ENCODE measurements at places on chromosomes 13 and 19.

- no peak for DNase-seq
Measured at GRCh38 chr19:10329555-10329954, 3.8 kb downstream of the RAVER1 start.

DNA sequence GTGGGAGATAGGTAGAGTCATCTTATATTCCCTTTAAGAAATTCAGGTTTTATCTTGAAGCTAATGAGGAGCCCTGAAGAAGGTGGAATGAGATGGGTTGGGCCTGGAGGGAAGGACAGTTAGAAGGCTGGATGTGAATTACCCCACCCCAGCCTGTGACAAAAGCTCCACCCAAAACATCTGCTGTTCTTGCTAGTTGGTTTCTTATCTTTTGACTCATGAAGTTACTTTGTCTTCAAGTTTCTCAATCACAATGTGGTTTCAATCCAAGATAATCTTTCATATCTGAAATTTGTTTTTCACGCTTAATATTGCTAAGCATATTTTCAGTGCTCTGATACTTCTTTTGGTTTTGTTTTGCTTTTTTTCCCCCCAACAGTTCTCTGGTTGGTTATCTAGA lies 38.3 kb upstream of the HMGB1 start:
- DNase-seq = no peak

DNA sequence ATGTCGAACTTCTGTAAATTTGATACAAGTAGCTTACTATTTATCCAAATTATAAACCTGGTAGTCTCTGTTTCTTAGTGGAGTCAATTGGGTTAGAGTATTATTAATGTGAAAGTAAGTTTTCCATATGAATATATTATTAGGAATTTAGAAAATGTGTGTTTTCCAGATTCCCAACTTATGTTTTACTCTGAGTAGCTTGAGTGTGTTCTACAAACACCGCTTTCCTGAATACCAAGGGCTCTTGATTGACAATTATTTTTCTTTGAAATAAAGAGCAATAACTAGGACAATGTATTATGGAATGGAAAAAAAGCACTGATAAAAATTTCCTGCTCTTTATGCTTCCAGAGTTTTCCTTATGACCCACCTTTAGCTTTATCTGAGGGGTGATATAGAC lies 233.6 kb downstream of the POSTN start:
- no peak for DNase-seq

- DNase-seq = no peak
Measured at GRCh38 chr13:24076109-24076508, 84.4 kb upstream of the SPATA13 start.

GRCh38 chr13:89610331-89610730 lies 1737.2 kb upstream of the MIR17HG start:
- DNase-seq = no peak
